Astrocyte of the cerebellum (primary cell): ENCODE measurements at places on chromosomes 5 and 9.
A peak's percentile ranks its signal among the peaks of the same experiment; 100 is the strongest.

GRCh38 chr9:137371946-137372651, 50.9 kb downstream of the EXD3 start:
- no peak for DNase-seq

GRCh38 chr9:96491079-96491879, 41.3 kb downstream of the HABP4 start:
- DNase-seq: no peak

DNA sequence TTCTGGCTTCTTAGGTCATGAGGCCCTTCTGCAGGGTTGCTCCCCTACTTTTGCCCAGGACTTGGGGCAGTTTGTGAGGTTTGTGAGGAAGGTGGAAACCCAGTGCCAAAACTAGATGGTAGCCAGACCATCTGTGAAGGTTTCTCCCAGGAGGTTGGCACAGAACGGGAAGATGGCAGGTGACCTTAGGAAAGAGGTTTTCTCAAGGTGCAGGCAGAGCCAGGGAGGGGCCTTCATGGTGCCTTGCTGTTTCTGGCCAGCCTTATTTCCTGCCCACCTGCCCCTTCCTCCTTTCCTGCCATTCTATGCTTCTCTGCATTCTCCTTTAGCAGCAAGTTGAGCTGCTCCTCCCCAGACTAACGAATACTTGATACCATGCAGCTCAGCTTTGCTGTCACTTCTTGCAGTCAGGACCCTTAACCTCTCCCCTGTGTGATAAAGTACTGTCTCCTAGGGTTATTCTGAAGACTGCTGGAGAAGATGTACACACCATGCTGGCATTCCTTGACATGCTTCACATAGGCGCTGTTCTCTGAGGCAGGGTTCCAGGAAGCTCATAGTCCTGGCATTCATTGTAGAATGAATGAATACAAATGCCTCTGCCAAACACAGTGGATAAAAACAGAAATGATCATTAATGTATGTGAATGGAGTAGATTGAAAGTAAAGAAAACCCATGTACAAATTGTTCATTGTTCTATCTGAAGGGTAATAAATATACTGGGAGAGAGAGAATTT, 154.3 kb downstream of the KDM4C start:
- DNase-seq: no peak

DNA sequence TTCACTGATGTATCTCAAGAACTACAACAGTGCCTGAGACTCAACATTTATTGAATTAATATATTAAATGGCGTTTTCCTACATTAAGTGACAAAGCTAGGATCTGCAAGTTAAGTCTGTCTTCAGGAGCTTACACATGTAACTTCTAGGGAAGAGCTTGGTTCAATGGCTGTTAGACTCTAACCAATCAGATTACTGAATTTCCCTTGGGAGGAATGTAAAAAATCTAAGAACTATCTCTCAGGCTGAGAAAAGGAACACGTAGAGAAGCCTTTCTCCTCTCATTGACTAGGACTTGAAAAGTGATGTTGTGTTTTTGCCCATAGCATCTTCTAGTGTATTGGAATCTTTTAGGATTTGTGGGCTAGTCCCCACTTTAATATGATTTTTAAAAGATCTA, 53.6 kb downstream of the CCNH start:
- no peak for DNase-seq

- DNase-seq: no peak
These were observed 55.9 kb upstream of the EGFL7 start for GRCh38 chr9:136606687-136607333.

DNA sequence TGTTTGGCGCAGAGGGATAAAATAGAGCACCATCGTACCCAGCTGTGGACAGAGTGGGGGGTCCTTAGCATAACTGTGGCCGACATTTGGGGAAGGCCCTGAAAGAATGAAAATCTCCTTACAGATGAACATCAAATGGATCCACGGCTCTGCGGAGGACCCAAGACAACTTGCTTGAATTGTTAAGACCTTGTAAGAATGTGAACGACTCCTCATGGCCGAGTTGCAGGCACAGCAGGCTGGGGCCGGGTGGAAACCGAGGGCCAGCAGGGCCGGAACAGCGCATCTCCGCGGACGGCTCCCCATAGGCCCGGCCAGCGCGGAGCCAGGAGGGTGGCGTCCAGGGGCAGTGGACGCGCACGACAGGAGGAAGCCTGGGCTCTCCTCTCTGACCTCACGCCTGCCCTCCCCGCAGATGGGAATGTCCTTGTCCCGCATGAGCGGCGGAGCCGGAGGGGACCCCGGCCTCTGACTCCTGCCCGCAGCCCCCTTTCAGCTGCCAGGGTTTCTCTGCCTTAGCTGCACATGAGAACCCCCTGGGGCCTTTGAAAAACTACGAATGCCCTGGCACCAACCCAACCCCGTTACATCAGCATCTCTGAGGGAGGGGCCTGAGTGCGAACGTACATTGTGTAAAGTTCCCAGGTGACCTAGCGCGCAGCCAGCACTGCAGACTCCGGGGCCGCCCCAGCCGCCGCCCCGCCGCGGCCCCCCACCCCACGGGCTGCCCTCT, 36.2 kb upstream of the PTCH1 start:
- DNase-seq: no peak

GRCh38 chr5:40365342-40366330, 314.1 kb upstream of the PTGER4 start:
- no peak for DNase-seq

DNA sequence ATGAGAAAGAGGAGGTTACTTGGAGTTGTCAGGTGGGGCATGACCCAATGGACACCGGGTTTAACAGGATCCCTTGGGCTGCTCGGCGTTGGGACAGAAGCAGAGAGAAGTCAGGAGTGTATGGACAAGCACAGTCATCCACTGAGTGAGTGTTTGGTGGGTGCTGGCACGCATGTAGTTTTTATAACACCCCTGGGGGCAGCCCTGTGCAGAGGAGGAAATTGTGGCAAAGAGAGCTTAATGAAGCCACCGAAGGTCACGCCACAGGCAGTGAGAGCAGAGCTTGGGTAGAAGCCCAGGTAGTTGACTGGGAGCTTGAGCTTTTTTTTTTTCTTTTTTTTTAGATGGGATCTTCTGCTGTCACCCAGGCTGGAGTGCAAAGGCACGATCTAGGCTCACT, 43.2 kb upstream of the IER5L start:
- DNase-seq: peak; percentile 9

- DNase-seq: no peak
These were observed 118.0 kb downstream of the VAV2 start for GRCh38 chr9:133874060-133874657.

DNA sequence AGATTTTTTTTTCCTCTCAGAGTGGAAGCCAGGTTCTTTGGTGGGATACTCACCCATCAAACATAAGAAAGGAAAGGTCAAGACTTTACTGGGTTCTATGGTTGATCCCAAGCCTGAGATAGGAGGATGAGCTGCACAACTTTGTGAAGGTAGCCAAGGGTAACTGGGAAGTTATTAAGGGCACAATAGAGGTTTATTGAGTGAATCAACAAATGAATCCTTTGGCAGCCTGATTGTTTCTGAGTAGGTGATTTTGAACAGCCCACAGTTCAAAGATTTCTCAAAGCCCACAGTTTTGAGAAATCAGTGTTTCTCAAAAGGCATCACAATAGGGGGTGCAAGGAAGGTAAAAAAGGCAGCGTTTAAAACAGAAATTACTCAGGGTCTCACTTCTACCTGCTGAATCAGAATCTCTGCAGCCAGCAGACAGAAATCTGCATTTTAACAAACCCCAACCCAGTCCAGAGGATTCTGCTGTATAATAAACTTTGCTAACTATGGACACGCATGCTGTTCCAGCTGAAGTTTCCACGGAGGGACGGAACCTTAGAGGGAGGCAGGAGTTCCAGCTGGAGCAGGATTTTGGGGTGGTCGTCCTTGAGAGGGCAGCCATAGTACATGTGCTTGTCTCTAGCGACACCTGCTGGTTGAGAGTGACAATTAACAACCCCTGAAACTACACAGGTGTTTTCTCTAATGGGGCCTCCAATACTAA, 32.7 kb upstream of the FSD1L start:
- peak; percentile 37 for DNase-seq

GRCh38 chr9:37839496-37840461, 39.2 kb downstream of the DCAF10 start:
- no peak for DNase-seq

GRCh38 chr5:73722231-73722630, 96.2 kb downstream of the ARHGEF28 start:
- peak; percentile 29 for DNase-seq
